Stimulated activated CD8-positive, alpha-beta memory T cell treated with anti-CD3 and anti-CD28 coated beads, Interleukin-15, amount 100 ng/mL, for 48 hours (primary cell): ENCODE measurements at places on chromosomes 7 and 10.

- DNase-seq = no peak
Observed at GRCh38 chr10:131654471-131655087, 246.2 kb upstream of the PPP2R2D start.

- no peak for DNase-seq
Observed at GRCh38 chr7:145644426-145645134, 472.0 kb upstream of the CNTNAP2 start.

DNA sequence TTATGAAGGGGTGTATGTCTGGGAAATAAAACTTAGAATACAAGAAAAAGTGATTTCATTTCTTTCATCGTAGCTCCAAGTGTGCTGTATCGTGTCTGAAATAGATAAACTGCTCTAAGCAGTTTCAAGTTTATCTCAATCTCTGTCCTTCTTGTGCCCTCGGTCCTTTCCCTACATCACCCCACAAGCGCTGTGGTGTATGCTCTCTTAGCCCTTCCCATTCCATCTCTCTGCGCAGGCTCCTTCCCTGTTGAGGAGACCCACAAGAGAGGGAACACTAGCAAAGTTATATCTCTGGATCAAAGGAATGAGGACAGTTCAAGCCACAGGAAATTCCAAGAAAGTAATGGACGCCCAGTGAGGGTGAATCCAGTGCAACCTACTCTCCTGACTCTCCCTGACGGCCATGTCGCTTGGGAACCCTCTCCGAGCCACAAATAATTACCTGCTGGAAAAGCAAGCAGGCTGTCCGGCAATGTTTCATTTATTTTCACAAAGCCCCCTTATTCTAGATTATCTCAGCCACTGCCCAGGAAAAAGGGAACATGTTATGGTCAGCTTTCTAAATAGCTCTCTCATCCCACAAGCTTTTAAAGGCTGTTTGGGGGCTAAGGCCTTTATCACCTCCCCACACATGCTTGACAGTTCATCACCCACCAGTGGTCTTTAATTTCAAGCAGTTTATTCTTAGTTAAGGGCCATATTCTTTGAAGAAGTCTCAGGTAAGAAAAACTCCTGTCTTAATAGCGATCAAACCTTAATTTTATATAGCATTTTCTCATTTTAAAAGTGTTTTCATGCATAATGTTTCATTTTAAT, 34.8 kb downstream of the LRRC4 start:
- DNase-seq = no peak

DNA sequence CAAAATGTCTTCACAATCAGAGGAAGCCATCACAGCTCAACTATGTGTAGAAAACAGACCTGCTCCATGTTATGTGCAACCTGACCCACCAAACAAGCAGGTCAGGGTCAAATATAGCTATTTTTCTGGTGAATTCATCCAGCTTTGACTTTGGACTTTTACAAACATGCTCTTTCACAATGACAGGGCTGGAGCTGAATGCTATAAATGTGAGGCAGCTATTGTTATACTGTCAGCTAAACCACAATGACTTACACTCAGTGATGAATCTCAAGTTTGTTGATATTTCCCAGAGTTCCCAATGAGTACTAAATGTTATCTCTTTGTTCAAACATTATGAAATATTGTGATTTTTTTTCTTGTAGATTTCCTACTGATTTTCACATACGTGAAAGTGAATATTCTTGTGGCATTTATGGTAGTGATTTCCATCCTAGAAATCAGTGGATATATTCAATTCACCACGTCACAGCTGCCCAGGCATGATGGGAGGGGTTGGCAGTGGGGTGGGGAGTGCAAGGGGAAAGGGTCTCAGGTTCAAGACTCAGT, 2.5 kb upstream of the ITIH2 start:
- DNase-seq = no peak

- no peak for DNase-seq
Observed at GRCh38 chr10:26950934-26951333, 90.2 kb upstream of the ABI1 start.

DNA sequence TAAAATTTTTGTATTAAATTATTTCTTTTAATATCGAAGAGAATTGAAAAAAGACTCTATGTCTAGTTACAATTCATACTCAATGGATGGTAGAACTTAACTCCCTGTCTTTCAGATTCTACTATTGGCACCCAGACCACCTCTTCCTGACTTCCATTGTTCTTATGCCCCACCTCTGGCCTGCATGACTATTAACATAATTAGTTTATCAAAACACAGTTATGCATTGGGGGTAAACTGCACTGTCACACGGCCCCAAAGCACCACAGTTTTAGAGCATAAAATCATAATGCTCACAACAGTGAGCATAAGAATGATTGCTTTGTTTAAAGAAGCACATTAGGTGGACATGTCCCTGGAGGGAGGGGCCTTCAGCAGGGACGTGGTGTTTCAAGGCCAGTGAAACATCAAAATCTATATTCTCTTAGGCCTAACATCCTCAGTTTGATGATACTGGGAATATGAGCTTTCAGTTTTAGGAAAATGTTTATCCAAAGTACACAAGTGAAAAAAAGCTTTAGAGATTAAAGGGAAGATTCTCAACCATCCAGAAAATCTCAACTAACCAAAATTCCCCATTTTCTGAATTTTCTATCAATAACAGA, 79.8 kb downstream of the NRP1 start:
- no peak for DNase-seq

DNA sequence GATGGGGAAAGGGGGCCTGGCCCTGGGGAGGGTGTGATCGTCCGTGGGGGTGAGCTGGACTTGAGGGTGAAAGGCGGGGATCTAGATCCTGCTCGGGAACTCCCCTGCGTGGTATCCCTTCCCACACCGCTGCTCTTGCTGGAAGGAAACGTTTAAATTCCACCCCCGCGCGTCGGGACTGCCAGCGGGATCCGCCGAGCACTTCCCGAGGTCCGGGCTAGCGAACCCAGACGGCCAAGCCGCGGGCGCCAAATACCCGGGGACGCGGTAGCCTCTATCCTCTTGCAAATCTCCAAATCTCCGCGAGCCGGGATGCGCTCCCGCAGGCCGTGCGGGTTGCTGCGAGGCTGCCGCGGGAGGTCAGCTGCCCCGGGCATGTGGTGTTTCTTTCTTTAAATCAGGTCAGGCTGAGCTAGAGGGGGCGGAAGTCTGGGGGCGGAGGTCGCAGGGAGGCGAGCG, 904 bp downstream of the NPTX2 start:
- no peak for DNase-seq
